ENCODE measurements at places on chromosomes 6 and 20.

DNA sequence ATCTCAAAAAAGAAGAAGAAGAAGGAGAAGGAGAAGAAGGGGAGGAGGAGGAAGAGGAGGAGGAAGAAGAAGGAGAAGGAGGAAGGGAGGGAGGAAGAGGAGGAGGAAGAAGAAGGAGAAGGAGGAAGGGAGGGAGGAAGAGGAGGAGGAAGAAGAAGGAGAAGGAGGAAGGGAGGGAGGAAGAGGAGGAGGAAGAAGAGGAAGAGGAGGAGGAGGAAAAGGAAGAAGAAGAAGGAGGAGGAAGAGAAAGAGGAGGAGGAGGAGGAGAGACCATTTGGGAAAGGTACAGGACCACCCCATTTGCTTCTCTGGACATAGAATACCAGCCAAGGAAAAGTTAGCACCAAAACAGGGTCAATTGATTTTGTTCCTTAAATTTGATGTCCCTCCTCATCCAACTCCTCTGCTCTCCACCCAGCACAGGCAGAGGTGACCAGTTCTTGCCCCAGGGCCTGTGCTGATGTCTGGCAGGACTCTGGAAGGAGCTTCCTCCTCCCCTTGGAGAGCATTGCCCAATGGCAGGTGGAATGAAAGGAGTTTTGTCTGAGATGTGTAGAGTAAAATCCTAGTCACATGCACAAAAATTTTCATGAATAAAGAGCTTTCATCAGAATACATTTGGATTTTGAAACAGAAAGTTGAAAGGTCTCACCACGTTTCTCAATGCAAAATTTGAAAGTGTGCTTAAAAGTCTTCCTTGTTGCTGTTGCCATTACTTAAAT, 182.9 kb downstream of the LY86 start:
- DNase-seq: no peak

- no peak for DNase-seq
These were observed 3.1 kb upstream of the SNAP91 start for GRCh38 chr6:83711958-83712357.

- DNase-seq: no peak
These were observed 117.4 kb upstream of the FAM184A start for GRCh38 chr6:119195848-119196247.

DNA sequence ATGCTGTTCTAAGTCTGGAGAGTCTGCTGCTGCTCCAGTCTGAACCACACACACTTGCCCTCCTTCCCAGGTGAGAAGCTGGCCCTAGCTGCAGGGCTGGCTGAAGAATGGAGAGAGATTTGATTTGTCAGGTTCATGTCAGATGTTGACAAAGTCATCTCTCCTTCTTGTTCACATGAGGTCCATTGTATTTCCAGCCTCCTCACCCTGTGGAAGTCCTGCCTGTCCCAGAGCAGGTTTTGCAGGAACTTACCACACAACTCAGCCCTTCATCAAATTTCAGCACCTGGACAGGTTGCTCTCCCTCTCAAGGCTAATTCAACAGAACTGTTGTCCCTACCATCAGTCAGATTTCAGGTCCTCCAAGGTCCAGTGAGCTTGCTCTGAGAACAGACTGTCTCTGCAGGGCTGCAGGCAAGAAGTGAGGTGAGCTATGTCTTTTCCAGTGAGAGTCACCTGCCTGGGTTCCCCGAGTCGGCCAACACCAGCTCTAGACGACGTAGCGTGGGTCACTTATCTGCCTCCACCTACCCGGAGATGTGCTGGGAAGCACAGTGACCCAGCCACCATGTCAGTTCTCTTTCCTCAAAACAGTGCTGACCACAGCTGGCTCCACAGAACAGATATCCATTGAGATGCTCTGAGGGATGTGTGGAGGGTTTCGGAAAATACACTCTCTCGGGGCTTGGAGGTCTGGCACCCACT, 58.0 kb upstream of the CD93 start:
- no peak for DNase-seq

- DNase-seq: no peak
These were observed 15.2 kb upstream of the MCCD1 start for GRCh38 chr6:31513456-31514165.

GRCh38 chr6:13272131-13273046, 55.9 kb downstream of the TBC1D7 start:
- DNase-seq: no peak

GRCh38 chr20:24950128-24950835, 1.2 kb downstream of the CST7 start:
- no peak for DNase-seq

DNA sequence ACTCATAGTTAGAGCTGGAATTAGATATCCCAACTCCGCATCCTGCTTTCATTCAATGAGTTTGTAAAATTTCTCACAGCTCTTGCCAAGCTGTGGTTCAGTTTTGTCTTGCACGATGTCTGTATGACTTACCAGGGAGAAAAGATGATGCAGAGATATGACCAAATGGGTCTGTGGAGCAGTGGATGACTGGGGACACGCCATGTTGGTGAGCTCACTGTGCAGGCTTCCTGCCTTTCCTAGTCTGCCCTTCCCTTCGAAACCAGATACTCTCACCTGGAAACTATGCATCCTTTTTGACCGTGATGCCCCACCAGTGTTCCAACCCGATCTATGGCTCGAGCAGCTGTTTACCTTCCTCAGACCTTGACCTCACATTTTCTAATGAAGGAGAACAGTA, 262.7 kb upstream of the BMP2 start:
- no peak for DNase-seq

DNA sequence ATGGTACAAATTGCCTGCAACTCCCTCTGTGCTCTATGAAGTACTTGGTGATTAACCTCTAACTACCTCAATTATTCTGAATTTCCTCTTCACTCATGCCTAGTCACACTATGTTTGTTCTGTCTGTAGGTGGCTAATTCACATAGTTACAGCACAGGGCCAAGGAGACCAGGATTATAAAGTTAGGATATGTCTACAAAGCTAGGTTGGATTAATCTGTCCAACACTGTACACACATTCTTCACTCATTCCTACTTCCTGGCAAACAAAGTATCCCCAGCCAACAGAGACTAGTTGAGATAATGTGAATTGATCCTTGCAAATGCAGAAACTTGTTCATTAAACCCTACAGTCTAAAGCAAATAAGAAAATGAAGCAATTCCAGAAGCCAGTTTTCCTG, 269.8 kb downstream of the HACE1 start:
- DNase-seq: no peak

DNA sequence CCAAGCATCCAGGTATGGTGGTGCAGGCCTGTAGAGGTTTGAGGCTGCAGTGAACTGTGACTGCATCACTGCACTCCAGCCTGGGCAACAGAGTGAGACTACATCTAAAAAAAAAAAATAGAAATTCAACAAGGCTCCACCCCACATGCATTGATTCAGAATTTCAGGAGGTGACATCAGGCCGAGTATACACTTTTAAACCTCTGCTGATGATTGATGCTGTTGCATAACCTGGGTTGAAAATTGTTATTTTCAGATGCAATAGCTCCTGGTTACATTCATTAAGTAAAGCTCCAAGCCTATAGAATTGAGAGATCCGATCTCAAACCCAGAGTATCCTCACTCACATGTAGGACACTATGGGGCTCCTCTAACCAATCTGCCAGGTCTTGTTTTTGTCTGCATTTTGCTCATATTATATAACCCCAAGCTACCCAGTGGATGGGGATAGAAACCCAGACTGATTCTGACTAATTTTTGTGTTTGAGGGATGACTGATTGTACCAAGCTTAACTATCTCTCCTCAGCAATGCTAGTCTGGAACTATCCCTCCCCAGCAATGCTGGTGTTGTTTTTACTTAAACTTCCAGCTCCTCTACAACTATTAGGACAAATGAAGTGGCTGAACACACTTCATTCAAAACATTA, 123.5 kb upstream of the PREP start:
- DNase-seq: no peak

- DNase-seq: no peak
These were observed 27.4 kb upstream of the KHDC1 start for GRCh38 chr6:73290435-73290834.

DNA sequence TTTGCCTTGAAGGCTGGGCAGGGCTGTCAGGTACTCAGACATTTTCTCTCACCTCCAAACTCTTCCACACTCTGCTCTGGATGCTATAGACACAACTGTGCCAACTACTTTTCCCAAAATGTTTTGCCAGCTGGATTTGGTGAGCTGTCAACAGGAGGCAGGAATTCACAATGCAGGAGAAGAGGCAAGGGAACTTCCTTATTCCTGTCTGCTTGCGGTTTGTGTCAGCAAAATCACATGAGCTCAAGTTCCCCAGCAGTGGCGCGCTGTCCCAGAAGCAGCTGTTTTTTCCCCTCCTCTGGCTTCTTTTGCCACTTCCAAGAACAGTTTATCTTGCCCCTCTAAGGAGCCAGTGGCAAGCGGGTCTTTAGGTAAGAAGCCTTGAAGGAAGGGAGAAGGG, 608.2 kb downstream of the PRKN start:
- DNase-seq: no peak

GRCh38 chr6:4848382-4849068, 72.3 kb downstream of the CDYL start:
- no peak for DNase-seq

GRCh38 chr6:143980921-143981320, 27.1 kb downstream of the PLAGL1 start:
- no peak for DNase-seq

DNA sequence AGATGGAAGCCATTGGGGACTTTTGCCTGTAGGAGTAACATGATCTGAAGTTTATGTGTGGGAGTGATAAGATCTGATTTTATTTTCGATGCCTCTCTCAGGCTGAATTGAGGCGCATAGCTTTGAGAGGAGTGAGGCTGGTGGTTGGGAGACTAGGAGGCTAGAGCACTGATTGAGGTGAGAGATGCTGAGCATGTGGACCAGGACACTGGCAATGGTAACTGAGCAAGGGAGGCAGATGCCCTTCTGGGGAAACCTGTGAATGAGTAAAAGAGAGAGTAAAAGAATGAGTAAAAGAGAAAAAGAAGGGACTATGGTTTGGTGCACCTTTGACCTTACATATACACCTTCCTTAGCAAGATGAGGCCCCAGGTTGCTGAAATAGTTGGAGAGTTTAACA, 3.0 kb downstream of the RRP36 start:
- no peak for DNase-seq

GRCh38 chr20:1721687-1722512, 64.3 kb upstream of the SIRPG start:
- no peak for DNase-seq

GRCh38 chr6:63816982-63817436, 181.4 kb downstream of the PHF3 start:
- DNase-seq: no peak

GRCh38 chr6:71326611-71327010, 38.0 kb downstream of the OGFRL1 start:
- DNase-seq: no peak

GRCh38 chr6:112266331-112266730, 12.0 kb upstream of the LAMA4 start:
- no peak for DNase-seq

DNA sequence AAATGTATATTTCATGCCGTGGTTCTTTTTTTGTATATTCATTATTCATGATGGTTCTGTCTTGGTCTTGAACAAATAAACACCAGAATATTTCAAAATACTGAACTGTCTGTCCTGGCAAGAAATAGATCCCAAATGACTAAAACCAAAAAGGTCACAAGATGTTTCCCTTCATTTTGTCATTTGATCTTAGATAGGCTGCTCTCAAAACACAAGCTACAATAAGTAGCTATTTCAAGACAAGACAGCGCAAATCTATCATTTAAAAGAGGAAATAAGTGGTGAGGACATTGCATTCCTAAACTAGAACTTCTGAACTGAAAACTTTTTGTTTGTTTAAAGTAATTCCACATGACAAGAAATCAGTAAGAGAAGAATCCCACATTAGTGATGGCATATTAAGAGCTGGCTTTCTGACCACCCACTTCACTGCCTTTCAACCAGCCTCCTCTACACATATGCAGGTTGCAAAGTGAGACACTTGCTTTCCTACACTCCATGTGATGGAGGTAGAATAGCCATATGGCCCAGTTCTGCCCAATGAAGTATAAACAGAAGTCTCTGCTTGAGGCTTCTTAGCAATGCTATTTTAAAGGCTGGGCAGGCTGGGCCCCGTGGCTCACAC, 54.4 kb upstream of the CCDC28A start:
- no peak for DNase-seq

GRCh38 chr20:38437796-38438195, 2.7 kb upstream of the SNHG17 start:
- DNase-seq: no peak

DNA sequence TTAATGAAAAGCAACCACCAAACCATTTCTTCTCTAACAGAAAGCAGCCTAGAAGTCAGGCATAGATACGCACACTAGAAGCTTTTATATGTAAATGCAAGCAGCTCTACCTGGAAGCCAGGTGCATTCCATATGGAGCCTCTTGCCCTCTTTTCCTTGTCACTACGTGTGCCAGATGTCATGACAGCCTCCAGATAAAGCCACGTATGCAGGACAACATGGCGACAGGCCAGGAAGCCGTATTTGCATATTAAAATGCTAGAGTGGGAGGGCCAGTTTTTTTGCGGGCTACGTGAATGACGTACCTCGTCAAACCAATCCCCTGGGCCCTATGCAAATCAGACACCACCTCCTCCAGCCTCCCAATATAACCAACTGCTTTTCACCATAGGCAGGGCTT, 308.1 kb upstream of the SPTLC3 start:
- DNase-seq: no peak

DNA sequence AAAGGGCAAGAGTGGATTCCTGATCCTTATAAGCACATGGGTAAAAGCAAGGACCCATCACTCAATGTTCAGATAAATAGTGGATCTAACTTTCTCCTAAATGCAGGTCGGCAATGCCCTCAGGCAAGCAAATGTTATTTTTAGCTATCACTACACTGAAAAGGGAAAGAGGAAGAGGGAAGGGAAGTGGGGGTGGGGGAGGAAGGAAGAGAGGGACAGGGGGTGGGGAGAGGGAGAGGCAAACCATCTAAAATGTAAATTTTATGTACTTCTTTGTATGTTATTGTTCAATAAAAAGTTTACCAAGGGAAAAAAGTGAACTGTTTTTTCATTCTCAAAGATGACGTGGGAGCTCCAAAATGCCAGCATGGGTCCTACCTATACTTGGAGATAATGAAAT, 44.2 kb downstream of the CHD6 start:
- no peak for DNase-seq

DNA sequence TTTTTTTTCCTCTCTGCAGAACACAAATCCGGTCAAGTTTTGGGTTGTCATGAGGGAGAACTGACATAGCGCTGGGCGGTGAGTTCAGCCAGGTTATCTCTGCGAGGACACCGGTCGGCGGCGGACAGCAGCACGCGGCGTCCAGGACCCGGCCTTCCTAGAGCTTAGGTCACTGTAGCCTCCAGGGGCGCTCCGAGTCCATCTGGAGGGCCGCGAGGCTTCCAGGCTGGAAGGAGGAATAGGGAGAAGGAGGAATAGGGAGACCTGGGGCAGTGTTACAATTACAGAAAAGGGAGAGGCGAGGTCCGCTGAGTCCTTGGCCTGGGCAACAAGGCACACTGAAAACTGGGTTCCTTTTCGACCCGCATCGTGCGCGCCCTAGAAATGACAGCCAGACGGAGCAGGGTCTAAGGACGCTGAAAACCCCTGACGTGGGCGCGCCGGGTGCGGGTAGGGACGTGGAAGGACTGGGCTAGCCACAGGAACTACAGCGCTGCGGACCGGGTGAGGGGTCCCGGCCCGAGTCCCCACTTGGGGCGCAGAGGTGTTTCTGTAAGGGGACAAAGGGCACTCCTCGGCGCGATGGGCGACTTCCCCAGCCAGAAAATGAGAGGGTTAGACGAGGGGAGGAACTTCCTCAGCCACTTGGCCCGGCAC, 536 bp upstream of the FNDC1 start:
- no peak for DNase-seq

GRCh38 chr20:43384101-43384940, 73.4 kb upstream of the SRSF6 start:
- no peak for DNase-seq

All from T-helper 1 cell (primary cell).